Right atrium auricular region (tissue), 2 donors: ENCODE measurements at places on chromosomes 2 and 18. TPM values are rescaled to one million over a fixed set of nuclear protein-coding genes. Genes with fewer than 3 reads are reported as not detected.

The MEP1B gene
- not detected for total RNA-seq

The GPR45 gene
- total RNA-seq, result not detected

The MCFD2 gene
- 77.5 TPM for total RNA-seq

The WNT6 gene
- 1.8 TPM for total RNA-seq

The GKN2 gene
- not detected for total RNA-seq

The C2orf72 gene
- 0.08 TPM for total RNA-seq

The UGT1A1 gene
- total RNA-seq, result not detected

The SRD5A2 gene
- not detected for total RNA-seq

The DSC3 gene
- total RNA-seq, result 5.1 TPM

The HAAO gene
- 2.6 TPM for total RNA-seq

The UGT1A9 gene
- not detected for total RNA-seq

The ASAP2 gene
- total RNA-seq, result 20.3 TPM

The GCKR gene
- total RNA-seq, result not detected

The ASPRV1 gene
- total RNA-seq, result 0.33 TPM

GRCh38 chr2:240960971-240961876 lies 37.2 kb upstream of the SNED1 start:
- DNase-seq, result peak; percentile 59

DNA sequence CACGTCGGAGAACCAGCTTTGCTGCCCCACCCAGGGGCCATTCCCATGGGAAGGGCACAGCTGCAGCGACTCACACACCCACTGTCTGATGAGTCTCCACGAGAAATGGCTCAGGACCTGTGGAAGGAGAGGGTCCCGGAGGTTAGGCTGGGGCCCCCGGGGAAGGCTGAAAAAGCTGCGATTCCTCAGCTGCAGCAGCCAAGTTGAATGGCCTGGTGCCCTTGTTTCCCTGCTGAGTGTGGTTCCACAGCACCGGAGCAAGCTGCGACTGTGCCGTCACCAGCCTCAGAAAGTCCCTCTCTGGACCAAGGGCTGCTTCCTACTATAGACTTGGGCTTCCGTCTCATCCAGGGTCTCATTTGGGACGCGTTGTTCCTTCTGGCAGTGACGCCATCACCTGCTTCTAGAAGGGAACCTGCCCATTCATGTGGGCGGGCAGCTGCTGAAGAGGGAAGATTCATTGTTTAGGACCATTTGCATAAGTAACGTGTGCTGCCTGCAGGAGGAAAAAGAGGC lies 180.2 kb downstream of the INHBB start:
- DNase-seq, result no peak

GRCh38 chr2:74708883-74709282 lies 54.8 kb downstream of the SEMA4F start:
- DNase-seq, result no peak

GRCh38 chr2:219728991-219729487 lies 101.6 kb downstream of the SLC4A3 start:
- no peak for DNase-seq

GRCh38 chr18:9574473-9575115 lies 39.8 kb downstream of the PPP4R1 start:
- no peak for DNase-seq

DNA sequence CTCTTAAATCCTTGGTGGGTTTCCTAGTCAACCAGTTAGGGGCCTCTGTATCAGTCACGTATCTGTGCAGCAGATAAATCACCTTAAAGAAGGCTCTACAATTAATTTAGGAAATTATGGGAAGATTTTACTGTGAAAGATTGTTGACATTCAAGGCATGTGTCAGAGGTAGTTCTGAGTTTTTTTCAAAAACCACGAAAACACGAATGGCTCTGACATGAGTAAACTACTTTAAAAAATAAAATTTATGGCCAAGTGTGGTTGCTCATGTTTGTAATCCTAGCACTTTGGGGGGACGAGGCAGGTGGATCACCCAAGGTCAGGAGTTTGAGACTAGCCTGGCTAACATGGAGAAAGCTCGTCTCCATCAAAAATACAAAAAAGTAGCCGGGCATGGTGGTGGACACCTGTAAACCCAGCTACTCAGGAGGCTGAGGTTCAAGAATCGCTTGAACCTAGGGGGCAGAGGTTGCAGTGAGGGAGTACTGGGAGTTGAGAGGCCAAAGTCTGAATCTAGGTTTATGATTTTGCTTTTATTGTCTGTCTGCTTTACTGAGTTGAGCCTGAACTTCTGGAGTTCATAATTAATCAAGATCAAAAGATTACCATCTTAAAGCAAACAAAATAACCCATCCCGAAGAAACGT lies 77.1 kb downstream of the SPRED2 start:
- DNase-seq, result no peak

DNA sequence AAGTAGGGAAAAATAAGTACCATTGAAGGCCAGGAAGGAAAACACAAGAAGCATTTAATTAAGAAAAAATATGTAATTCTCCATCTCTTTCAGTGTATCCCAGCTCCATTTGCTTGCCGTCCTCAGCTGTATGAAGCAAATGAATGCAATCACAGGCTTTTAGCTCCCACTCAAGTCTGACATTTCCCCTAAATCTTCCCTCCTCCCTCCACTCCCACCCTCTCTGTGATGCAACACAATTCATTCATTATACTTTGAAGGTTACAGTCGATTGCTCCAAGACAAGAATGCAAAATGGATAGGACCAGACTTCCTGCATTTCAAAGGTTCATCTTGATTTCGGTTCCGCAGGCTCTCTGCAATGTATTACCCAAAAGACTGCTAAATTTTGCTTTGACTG lies 172.7 kb upstream of the SERPINE2 start:
- DNase-seq, result no peak

DNA sequence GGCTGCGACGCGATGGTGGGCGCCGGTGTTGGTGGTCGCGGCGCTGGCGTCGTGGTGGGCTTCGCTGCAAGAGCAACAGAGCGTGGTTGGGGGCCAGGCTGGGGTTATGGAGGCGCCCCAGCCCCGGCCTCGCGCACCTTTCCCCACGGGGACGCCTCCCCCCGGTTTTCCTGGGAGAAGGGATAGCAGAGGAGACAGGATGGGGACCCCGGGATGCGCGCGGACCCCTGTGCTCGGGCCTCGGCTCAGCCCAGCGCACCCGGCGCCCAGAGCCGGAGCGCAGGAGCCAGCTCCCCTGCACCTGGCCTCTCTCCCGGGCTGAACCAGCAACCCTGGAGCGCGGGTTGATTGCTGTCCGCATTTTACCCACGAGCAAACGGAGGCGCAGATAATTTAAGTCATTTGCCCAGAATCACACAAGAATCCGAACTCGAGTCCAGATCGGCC lies 1.0 kb downstream of the CD8A start:
- DNase-seq, result no peak

GRCh38 chr2:76633276-76633921 lies 888.8 kb downstream of the LRRTM4 start:
- no peak for DNase-seq

DNA sequence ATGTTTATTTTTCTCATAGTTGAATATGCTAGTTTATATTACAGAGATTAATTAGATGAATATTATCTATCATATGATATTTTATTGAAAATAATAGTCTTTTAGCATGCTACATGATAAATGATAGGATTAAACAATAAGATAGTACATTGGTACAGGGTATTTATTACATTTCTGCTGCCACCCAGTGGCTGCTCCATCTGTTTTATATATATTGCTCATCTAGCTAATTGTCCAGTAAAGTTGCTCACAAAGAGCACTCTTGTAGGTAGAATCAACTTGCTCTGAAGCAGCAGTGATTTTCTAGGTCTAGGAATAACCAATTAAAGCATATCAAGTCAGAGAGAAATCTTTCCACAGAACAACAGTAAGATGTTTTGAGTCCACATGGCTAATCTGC lies 183.3 kb downstream of the ASXL3 start:
- DNase-seq, result no peak

DNA sequence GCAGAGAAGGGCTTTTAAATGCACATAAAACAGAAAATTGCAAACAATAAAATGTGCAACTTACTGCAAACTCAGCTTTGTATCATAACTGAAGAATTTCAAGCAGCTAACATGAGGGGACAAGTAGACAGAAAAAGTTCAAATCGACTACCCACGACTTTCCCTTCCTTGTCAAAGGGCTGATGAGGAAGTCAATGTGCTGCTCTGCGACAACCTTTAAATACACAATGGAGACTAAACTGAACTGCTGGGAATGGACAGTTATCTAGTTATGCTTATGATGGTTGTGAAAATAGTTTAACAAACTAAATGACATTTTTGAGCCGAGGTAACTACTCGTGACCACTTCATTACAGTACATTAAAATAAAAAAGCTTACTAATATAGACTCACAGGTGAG lies 84.1 kb downstream of the INO80D start:
- no peak for DNase-seq

GRCh38 chr2:60219536-60219935 lies 333.9 kb downstream of the BCL11A start:
- no peak for DNase-seq

DNA sequence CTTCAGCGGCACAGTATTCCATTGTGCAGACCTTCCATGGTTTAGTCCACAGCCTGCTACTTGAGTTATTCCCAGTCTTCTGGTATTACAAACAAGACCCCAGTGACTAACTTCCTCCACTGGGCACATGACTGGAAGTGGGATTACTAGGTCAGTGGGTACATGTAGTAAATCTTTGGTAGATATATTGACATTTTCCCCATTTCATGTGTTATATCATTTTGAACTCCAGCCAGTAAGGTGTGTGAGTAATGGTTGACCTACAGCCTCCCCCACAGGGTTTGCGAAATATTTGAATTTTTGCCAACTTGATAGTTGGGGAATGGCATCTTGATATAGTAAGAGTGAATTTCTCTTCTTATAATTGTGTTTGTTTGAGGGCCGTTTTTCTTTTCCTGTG lies 58.8 kb downstream of the RNF144A start:
- peak; percentile 1 for DNase-seq

GRCh38 chr18:44917216-44918141 lies 236.8 kb downstream of the SETBP1 start:
- no peak for DNase-seq

- no peak for DNase-seq
Observed at GRCh38 chr2:170022692-170023091, 155.3 kb upstream of the MYO3B start.

GRCh38 chr2:117323331-117323730 lies 491.2 kb upstream of the DDX18 start:
- DNase-seq, result no peak

DNA sequence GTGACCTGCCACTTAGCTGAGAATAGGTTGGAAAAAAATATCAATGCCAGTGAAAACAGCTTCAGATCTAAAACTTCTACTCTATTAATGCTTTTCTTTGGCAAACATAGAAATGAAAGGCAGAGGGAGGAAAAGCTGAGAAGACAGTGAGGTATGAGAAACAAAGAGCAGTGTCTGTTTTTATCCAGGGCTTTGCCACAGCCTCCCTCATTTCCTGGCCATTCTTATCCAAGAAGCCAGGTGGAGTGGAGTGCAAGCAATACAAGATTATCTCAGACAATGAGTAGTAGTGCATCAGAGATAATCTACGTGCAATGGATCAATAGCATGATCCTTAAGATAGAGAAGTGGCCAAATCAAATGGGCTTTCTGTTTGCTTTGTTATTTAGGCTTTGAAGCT lies 808.7 kb upstream of the PIK3C3 start:
- no peak for DNase-seq

DNA sequence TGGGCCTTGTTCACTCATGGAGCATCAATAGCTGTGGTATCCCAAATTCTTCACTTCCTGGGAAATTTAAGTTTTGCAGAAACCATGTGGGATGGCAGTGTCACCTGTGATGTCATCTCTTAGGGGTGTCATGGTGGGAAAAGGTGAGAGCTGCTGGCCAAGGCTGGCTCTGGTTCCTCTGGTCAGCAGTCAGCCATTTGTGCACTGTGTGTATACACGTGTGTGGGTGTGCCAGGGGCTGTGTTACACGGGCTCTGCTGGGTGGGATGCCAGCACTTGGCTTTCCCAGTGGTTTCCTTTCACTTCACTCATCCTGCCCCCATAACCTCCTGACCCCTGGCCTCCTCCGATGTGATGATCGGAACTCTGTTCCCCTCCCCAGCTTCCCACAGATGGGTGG lies 21.3 kb downstream of the SAG start:
- DNase-seq, result no peak

- DNase-seq, result no peak
Observed at GRCh38 chr2:209942936-209943605, 59.4 kb upstream of the RPE start.

DNA sequence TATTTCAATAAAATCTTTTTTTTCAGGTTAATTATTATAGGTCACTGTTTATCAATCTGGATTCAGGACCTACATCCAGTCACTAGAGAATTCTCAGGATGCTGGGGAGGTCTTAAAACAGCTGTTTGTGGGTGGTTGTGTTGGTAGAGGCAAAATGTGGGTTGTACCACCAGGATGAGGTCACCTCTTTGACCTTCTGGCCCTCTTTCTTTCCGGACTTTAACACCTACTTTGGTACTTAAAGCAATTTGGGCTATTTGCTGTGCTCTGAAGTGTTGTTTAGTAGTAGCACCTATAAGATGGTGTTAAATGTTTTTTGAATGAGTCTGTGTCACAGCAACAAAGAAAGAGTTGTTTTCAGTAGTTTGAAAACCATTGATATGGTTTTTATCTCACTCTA lies 14.6 kb downstream of the EML4 start:
- no peak for DNase-seq

GRCh38 chr2:39623917-39624316 lies 41.8 kb upstream of the TMEM178A start:
- DNase-seq, result no peak

DNA sequence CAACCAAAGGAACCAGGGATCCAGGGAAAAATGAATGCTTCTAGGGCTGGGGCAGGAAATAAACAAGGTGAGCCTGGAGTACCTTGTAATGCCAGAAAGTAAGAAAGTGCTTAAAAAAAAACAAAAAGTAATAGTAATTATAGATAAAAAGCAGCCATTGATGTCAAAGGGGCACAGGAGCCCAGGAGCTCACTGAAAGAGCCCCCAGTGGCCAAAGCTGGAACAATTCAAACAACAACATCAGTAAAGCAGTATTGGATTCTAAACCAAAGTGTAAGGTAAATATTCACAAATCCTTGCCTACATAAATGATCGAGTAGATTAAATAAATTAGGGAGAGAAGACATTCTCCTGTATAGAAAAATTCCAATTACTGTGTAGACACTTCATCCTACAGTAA lies 114.3 kb upstream of the ARL4C start:
- no peak for DNase-seq

GRCh38 chr2:236785611-236786057 lies 216.0 kb downstream of the ACKR3 start:
- DNase-seq, result no peak

GRCh38 chr2:197960786-197961185 lies 156.4 kb downstream of the PLCL1 start:
- no peak for DNase-seq

- DNase-seq, result no peak
Observed at GRCh38 chr2:101986804-101987740, 4.7 kb upstream of the IL1R2 start.

GRCh38 chr18:58362027-58362575 lies 266.8 kb downstream of the ALPK2 start:
- peak; percentile 80 for DNase-seq

DNA sequence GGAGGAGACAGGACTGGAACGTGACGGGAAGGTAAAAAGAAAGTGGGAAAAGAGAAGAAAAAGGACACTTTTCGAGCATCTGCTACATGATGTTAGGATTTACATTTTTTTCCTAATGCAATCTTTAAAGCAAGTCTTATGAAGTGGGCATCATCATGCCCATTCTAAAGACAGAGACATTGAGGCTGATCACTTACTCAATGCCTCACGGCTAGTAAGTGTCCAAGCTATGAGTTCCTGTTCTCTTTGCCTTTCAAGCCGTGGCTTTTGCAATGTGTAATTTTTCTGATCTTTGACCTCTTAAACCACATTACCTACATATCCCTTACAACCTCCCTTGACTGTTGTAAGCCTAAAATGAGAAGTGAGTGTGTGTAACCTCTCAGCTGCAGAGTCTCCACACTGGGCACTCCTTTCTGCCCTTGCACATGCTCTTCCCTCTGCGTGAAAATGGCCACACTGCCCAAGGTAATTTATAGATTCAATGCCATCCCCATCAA lies 649.2 kb downstream of the RNF144A start:
- no peak for DNase-seq
